ENCODE measurements at places on chromosomes 1 and 21.

GRCh38 chr1:106608841-106609240, 447.6 kb upstream of the PRMT6 start:
- DNase-seq = peak; percentile 25

GRCh38 chr1:227942716-227943261, 4.9 kb downstream of the WNT9A start:
- DNase-seq = no peak

- no peak for DNase-seq
These were observed 78.2 kb downstream of the MACF1 start for GRCh38 chr1:39282537-39283216.

- DNase-seq = no peak
These were observed 16.8 kb downstream of the C1orf116 start for GRCh38 chr1:207015791-207016190.

DNA sequence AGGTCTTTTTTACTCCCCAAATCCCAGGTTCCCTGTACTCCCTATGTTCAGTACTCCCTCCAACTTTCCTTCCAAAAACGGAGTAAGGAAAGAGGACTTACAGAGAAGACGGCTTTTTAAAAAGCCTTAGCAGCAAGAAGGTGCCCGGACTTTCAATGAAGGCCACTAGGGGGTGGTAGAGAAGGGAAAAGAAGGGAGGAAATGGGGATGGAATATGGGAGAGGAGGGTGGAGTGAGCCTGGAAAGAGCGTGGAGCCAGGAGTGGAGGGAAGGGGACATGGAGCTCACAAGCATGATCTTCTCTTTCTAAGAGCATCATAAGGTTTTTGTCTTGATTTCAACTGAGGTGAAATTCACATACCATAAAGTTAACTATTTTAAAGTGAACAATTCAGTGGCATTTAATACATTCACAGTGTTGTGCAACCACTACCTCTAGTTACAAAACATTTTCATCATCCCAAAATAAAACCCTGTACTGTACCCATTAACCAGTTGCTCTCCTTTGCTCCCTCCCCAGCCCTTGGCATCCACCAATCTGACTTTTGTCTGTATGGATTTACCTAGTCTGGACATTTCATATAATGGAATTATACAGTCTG, 129.9 kb downstream of the ZNF281 start:
- DNase-seq = peak; percentile 67

DNA sequence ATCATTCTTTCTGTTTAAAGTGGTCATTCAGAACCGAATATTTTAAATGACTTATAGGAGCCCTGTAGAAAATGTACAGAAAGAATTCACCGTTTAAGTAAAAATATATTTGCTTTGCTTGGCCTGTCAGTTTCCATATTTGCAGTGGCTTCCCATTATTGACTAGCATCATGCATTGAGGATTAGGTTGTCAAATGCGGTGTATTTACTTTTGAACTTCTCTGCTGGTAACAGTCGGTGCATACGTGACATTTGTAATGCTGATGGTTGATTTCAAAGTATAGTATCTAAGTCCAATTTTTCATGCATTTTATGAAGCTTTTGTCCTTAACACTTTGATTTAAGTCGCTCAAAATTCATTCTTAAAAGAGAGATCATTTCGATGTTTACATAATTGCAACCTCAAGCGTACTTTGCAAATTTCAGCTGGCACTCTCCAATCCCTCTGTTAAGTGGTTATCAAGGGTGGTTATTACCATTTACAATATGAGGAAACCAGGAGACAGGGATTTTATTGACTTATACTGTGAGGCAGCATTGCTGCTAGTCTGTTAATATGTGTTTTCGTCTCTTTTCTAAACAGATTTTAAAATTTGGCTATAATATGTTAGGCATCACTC, 201.6 kb downstream of the SDCCAG8 start:
- DNase-seq = no peak

- no peak for DNase-seq
These were observed 7.5 kb downstream of the SELENOF start for GRCh38 chr1:86906419-86906818.

DNA sequence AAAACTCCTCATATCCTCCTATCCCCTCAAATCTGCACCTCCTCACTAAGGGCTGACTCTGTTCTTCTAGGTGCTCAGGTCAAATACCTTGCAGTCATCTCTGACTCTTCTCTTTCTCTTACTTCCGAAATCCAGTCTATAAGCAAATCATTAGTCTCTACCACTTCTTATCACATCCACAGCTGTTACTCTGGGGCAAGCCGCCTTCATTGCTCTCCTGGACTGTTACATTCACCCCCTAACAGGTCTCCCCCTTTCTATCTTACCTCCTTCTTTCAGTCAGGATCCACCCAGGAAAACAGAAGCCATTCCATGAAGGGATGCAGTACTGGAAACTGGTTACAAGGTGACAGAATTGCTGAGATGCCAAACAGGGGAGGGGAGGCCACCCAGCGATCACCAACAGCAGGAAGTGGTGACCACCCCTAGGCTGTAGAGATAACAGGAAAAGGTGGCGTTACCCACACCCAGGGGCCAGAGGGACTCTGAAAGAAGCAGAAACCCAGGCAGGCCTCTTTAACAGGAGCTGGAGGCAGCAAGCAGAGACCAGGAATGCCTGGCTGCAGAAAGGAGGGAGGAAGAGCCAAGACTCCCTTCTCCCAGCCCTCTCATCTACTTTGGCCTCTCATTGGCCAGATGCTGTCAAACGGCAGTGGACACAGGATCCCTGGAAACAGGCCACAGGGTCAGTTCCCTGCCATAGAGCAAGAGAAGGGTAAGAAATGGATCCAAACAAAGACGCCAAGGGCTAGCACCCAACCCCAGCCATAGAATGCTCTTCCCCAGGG, 55.5 kb upstream of the FOXO6 start:
- DNase-seq = no peak

DNA sequence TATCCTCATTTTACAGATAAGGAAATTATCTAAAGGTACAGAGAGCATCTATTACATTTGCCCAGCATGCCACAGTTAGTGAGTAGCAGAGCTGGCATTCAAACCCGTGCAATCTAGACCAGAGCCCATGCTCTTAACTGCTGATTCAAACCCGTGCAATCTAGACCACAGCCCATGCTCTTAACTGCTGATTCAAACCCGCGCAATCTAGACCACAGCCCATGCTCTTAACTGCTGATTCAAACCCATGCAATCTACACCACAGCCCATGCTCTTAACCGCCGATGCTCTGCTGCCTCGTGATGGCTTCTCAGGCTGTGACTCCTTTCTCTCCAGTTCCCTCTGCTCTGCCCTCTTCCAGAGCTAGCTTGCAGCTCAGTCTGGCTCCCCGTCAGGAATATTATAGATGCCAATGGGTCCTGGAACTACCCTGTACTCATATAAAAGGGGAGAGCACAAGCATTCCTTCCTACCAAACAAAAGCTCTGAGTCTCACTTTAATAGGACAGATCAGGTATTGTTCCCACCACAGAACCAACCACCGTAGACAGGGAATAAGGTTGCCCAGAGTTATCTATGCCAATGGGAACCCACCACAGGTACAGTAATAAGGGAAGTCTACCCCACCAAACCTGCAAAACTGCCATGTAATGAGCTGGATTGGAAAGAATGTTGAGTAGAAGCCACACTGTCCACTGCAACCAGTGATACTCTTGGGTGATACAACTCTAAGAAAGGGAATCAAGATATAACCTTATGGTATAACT, 78.4 kb downstream of the SMYD3 start:
- DNase-seq = peak; percentile 73

- DNase-seq = no peak
These were observed 4.1 kb upstream of the FAM110D start for GRCh38 chr1:26154750-26155149.

DNA sequence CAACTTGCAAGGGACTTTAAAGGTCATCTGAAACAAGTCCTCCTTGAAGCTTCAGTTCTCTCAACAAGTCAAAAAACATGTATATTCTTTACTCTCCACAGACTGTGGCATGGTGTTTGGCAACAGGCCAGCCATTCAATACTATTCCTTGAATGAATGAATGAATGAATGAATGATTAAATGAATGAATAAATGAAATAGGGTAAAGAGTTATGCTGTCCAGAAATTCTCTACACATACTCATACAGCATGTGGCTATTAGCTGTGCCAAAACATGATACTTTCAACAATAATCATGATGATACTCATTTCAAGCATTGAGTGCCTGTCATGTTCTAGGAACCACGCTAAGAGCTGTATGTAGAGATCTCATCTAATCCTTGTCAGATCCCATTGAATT, 356.1 kb downstream of the BARHL2 start:
- no peak for DNase-seq

DNA sequence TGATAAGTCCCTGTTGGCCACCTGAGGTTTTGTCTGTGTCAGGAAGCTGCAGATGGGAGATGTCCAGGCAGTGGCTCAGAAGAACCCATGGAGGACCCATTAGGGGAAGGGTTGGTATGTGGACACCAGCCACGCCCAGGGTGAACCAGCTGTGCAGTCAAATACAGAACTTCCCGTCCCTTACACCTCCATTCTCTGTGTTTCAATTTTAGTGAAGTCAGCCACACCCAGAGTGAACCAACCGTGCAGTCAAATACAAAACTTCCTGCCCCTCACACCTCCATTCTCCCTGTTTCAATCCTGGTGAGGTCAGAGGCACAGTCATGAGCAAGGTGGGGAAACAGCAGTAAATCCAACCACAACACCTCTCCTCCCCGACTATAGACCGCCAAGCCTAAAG, 27.4 kb downstream of the BACE2 start:
- DNase-seq = no peak

- DNase-seq = no peak
These were observed 15.5 kb downstream of the DEGS1 start for GRCh38 chr1:224198572-224198971.

DNA sequence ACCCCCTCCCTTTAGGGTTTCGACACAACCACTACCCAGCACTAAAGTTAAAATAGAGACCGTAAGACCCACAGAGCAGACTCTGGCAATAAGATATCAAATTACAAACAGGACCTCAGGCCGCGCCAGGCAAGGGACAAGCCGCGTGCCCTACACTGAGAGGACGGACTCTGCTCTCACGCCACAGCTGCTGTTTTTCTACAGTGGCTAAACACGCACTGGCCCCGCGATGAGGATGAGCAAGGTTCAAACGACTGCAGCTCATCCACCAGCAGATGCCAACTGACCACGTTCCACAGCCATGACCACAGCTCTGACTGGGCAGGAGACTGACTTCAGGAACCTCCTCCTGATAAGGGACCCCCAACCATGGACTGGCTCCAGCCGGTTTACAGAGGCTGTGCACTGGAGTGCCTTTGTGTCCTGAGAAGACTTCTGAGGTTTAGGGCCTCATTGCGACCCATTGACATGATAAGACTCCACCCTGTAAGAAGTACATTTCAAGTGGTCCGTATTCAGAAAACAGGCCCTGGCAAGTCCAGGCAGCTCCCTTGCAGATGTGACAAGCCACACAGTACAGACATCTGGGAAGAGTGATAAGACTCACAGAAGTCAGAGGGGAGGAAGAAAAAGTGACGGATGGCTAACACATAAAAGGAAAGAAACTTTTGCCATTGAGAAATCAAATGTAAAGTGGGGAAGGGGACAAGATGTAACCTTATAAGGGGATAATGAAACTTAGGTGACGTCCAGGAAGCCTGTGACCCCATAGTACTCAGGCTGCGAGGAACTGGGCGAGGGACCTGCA, 1.5 kb upstream of the KRTAP10-6 start:
- no peak for DNase-seq

DNA sequence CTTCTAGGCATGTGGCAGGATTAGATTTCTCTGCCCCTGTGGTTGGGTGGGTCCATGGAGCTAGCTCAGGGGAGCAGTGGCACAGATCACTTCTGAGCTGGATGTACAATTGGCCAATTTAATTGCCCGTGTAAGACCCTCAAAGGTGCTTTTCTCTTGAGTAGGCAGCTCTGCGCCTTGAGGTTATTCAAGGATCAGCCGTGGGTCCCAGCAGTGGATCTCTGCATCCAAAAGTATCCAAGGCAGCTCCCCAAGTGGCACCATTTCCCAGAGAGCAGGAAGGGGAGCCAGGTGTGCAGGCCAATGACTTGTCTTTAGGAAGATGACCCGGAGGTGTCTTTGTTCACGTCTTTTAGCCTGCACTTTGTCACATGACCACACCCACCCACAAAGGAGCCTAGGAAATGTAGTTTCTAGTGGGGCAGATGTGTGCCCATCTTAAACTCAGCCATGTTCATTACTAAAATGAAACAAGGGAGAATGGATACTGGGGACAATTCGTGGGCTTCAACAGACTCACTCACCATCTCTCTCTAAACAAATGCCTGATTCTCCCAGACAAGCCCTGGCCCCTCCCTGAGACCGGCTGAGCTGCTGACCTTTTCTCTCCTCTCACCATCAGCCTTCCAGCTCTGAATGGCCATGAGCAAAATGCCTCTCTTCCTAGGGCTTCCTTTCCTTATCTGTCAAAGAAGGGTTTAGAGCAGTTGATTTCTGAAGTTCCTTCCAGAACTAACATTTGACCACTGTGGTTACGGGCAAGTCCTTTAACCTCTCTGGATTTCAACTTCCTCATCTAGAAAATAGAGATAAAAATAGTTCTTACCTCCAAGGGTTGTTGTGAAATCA, 41.4 kb upstream of the TENT5C start:
- DNase-seq = no peak
